LoVo (cell line): ENCODE measurements at places on chromosomes 1 and 21.

- DNase-seq = no peak
Observed at GRCh38 chr1:196654271-196654670, 2.4 kb downstream of the CFH start.

GRCh38 chr1:16155537-16156410, at the start of gene EPHA2:
Gene EPHA2 (minus strand): TSS chr1:16156069. CDS start chr1:16155932, 137 bp downstream.
- peak; percentile 91 for DNase-seq

- DNase-seq = no peak
Observed at GRCh38 chr1:229538945-229539344, 19.6 kb downstream of the ABCB10 start.

- no peak for DNase-seq
Observed at GRCh38 chr21:38356883-38357625, 100.3 kb downstream of the KCNJ15 start.

DNA sequence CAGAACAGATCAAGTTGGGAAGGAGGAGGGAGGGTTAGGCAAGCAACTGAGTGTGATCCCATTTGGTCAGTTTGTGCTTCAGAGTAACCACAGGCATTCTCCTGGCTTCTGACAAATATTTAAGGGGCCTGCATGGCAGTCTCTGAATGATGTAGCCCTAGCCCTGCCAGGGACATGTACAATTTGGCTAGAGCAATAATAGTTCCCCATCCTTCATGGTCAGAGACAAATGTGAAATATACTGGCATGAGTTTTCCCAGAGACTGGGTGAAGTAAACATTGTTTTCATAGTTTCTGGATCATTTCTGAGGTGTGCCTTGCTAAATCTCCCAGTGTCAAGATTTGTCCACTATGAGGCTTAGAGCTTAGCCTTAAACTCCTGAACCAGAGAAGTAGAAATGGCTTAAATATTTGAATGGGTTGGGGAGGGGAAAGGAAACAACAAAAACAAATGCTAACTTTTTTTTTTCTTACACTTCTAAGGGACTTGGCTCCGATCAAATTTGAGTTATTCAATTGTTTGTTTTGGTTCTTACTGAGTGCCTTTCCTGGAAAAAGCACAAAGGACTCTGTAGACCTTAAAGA, 42.0 kb upstream of the UBE2U start:
- DNase-seq = no peak

DNA sequence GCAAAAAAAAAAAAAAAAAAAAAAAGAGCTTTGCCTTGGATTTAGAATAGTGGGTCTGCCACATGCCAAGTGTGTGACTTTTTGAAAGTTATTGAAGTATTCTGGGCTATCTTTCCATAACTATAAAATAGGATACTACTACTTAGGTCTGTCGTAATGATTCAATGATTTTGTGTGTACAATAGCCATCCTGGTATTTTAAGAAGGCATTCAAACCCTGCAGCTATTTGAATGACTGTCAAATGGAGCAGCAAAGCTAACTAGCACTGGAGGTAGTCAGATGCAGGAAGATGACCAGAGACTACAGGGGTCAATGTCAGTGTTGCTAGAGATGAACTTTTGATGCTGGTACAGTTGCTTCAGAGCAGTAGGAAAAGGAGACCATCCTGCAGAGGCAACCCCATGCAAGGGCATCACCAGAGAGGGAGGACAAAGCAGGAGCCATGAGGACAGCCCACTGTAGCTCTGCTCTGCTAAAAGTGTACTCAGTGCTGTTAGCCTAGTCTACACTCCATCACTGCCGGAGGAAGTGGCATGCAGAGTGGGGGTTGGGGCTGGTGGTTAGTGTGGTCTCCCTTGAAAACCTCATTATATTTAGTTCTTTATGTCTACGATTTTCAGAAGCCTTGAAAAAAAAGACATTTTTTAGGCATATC, 29.0 kb downstream of the DUSP10 start:
- DNase-seq = no peak
